ENCODE measurements at places on chromosomes 3 and 15. TPM values are rescaled to one million over a fixed set of nuclear protein-coding genes. Genes with fewer than 3 reads are reported as not detected.

The RPL15 gene
- 2,238 TPM for polyA plus RNA-seq

GRCh38 chr3:71785532-71786216 lies 726 bp upstream of the PROK2 start:
- DNase-seq: peak; percentile 17

- DNase-seq: no peak
These were observed 108.5 kb downstream of the FILIP1L start for GRCh38 chr3:100005665-100006393.

DNA sequence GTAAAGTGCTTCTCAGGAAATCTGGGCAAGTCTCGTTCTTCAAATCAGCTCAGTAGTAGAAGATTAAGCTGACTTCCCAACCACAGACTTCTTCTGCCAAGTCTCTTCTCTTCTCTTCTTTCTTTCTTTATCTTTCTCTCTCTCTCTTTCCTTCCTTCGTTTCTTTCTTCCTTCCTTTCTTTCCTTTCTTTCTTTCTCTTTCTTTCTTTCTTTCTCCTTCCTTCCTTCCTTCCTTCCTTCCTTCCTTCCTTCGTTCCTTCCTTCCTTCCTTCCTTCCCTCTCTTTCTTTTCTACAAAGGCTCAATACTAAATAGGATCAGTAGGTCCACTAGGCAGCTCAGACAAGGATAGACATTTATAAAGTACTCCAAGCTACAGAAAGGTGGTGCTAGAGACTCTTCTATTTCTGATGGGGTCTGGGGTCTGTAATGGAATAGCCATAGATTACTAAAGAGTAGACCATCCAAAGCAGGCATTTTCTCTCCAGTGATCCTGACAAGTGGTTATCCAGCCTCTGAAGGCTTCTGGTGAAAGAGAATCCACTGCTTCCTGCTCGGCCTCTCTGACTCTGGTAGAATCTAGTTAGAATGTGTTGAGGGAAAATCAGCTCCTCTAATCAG lies 100.8 kb downstream of the TPRG1 start:
- no peak for DNase-seq

DNA sequence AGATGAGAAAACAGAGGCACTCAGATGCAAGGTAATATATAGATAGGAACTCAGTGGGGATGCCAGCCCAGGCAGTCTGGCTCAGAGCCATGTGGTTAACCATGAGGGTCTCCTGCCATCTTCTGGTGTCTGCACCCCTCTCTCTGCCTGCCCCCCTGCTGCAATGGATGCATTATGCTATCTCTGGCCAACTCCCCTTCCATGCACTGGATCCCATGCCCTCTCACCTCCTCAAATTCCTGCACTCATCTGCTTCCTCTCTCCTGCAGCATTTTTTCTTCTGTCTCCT lies 163.2 kb downstream of the STT3B start:
- no peak for DNase-seq

DNA sequence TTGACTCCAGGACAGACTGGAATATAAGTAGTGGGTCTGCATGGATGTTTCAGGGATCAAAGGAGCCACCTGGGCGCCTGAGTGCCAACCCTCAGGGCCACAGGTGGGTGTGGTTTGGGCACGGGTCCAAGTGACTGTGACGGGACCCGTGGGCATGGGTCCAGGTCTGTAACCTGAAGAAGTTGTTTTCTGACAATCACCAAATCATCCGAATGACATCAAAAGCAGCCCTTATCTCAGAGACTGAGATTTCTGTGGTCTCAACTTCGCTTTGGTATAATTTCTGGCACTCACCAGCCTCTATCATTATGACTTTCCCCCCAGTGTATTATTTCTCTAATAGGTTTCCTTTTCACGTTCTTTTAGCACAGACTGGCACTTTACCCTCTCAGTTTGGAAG lies 24.4 kb downstream of the RLBP1 start:
- DNase-seq: no peak

DNA sequence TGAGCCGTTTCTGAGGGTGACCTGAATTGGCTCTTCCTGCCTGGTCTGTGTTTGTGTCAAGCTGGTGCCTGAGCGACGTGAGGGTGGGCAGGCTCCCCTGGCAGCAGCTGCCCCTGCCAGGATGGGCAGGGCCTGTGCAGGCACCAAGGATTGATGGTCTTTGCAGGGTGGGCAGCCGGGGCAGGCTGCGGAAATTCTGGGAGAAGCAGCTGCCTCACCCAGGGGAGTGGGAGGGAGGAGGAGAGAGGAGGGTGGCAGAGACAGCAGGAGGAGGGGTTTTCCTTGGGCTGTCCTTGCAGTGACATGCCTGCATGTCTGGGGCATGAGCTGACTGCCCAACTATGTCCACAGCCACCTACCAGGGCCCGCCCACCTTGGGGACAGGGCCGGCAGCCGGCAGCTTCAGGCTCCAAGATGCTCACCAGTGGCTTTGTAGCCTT lies 27.9 kb upstream of the SLC6A6 start:
- DNase-seq: no peak

The FEZF2 gene
- not detected for polyA plus RNA-seq

- no peak for DNase-seq
These were observed 21.0 kb downstream of the CTDSPL start for GRCh38 chr3:37882711-37883110.

DNA sequence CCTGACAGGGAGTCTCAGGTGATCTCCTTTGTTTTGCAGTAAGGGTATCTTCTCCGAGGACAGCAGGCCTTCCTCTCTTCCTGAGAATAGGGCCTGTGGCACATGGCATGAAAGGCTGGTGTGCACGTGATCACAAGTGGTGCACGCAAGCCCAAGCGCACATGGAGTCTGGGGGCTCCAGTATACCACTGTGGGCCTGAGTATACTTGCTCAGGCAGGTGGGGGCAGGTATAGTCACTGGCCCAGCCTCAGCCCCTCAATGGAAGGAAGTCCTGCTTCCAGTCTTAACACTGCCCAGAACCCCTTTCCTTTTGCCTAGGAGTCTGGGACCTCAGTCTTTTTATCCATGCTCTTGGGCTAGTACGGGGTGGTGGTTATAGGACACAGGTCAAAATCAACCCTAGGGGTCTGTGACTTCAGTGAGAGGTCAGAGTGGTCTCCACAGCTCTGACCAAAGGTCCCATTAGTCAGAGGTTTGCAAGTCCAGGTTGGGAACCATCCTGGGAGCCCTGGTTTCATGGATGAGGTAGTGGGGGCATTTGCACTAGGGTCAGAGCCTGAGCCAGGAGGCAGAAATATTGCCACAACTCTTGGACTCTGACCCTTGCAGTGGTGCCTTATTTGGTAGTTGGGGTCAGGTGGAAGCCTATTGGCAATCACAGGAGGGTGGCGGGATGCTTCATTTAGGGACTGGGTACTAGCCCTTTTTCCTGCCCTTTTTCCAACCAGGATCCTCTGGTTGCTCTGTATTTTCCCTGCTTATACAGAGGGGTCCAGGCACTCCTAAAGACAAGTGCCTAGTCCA lies 823 bp upstream of the CCDC71 start:
- no peak for DNase-seq

GRCh38 chr15:50210462-50211157 lies 28.6 kb downstream of the SLC27A2 start:
- no peak for DNase-seq

GRCh38 chr15:94135486-94136147 lies 95.7 kb upstream of the MCTP2 start:
- no peak for DNase-seq

- no peak for DNase-seq
These were observed 69.0 kb upstream of the HRH1 start for GRCh38 chr3:11085093-11085840.

DNA sequence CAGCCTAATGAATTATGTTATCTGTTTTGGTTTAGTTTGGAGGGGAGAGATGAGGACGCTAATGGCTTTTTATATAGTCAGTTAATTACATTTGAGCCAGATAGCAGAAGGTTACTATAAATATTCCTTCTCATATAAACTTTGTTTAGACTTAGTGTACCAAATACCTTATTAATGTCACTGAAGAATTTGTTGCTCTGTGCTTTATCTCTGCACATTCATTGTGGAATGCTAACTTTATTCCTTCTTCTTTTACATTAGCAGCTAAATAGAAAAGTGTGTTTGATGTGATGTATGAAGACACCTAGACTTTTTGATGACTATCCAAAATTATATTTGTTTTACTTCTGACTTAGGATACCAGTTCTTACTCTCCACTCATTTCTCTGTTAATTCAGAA lies 105.2 kb downstream of the EPHA3 start:
- no peak for DNase-seq

The ACP3 gene
- polyA plus RNA-seq: 59.5 TPM

- no peak for DNase-seq
These were observed 308.4 kb upstream of the CDIN1 start for GRCh38 chr15:36271048-36271447.

- no peak for DNase-seq
These were observed 58.5 kb downstream of the MBNL1 start for GRCh38 chr3:152327203-152327602.

The CPN2 gene
- polyA plus RNA-seq: 0.88 TPM

- no peak for DNase-seq
These were observed 3.3 kb downstream of the BNIP2 start for GRCh38 chr15:59685737-59686297.

- no peak for DNase-seq
These were observed 59.7 kb downstream of the RPN1 start for GRCh38 chr3:128590948-128591347.

The DNAH12 gene
- polyA plus RNA-seq: 2.3 TPM

DNA sequence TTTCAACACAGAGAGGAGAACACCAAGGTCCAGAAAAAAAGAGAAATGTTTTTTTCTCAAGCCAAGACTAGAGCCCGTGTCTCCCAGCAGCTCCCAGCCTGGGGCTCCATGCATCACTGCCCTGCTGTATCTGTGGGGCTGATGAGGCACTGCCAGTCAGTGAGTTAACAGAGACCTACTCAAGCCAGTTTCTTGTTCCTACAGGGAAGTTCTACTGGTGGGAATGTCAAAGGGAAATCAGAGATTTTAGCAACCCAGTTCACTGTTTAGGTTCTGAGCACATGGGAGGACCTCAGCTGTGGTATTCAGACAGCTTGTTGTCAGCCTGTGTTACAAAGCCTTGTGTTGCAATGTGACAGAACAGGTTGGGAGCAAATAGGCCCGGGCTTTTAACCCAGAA lies 234.3 kb downstream of the TLE3 start:
- no peak for DNase-seq

- DNase-seq: no peak
These were observed 5.3 kb downstream of the EIF2B5 start for GRCh38 chr3:184140436-184140835.

- no peak for DNase-seq
These were observed 303.5 kb upstream of the GADL1 start for GRCh38 chr3:31197941-31198340.

DNA sequence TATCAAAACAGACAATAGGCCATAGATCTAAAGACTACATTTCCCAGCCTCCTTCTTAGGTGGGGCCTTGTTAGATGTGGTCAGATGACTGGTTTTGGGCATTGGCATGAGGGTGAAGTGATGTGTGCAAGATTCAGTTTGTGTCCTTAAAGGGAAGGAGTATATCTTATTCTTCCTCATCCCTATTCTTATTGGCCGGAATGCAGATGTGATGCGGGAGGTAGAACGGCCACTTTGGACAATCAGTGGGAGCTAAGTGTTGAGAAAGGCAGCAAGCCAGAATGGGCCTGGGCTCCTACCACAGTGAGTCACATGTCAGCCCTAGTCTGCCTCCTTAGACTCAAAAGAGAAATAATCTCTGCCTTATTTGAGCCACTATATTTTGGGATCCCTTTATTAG lies 89.8 kb upstream of the MEX3B start:
- DNase-seq: no peak

GRCh38 chr15:74960995-74961588 lies 4.5 kb upstream of the RPP25 start:
- no peak for DNase-seq

The PRR23B gene
- polyA plus RNA-seq: not detected

DNA sequence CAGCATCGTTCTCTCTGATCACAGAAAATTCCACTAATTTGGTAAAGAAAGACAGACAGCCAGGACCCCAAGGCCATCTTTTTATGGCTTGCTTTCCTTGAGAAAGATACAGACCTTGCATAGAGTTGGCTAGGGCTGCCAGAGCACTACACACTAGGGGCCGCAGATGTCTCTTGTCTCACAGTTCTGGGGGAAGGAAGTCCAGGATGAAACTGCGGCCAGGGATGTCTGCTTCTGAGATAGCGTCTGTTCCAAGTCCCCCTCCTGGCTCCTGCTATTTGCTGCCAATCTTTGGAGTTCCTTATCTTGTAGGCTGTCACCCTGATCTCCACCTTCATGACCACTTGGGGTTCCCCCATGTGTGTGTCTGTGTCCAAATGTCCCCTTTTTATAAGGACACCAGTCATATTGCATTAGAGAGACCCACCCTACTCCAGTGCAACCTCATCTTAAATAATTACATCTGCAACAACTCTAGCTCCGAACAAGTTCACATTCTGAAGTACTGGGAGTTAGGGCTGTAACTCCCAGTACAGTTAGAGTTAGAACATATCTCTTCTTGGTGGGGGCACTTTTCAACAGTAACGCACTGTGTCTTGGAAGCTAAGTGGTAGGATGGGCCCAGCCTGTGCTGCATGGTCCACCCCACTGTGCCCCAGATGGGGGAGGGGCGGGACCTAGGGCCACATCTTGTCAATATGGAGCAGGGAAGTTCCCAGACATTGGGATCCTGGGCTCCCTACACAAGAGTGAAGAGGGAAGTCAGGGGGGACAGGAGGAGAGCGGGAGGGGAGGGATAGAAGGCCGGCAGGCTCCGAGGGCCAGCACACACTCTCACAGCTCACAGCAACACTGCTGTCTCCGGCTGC lies 42.2 kb downstream of the KLF15 start:
- no peak for DNase-seq

GRCh38 chr3:38538773-38539353 lies 42.7 kb downstream of the EXOG start:
- DNase-seq: no peak

The GRK7 gene
- 0.08 TPM for polyA plus RNA-seq

GRCh38 chr3:153820035-153820434 lies 301.2 kb upstream of the ARHGEF26 start:
- DNase-seq: no peak

DNA sequence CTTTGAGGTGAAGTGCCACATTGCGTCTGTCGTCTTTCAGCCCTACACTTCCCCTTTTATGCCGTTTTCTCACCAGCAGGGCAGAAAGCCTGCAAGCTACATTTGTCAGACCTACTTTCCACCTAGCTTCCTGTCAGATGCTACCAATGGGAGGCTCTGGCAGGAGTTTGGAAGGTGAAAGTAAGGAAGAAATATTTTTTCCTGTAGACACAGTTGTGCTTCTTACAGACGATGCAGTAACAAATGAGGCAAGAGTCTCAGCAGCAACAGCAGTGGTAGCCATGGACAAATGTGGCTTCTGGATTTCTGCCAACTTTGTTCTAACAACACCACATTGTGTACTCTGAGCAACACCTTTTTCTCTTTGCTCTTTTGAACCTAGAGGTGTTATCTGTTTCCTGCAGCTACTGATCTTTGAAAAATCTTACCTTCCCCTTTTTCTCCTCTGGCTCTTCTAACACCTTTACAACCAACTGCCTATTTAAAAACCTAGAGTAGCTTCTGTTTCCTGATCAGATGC lies 70.6 kb upstream of the STT3B start:
- DNase-seq: no peak

The GPR62 gene
- 0.62 TPM for polyA plus RNA-seq

- no peak for DNase-seq
These were observed 19.7 kb downstream of the CFAP100 start for GRCh38 chr3:126414406-126414805.

GRCh38 chr3:55875113-55875512 lies 388.0 kb upstream of the WNT5A start:
- DNase-seq: no peak

The CLDN16 gene
- polyA plus RNA-seq: 42.7 TPM

The THSD4 gene
- polyA plus RNA-seq: 48.5 TPM

All from left renal cortex interstitium (tissue), 4 donors.